Chondrocyte (in vitro differentiated cells): ENCODE measurements at places on chromosomes 12 and 14. TPM values are rescaled to one million over a fixed set of nuclear protein-coding genes. Genes with fewer than 3 reads are reported as not detected.

DNA sequence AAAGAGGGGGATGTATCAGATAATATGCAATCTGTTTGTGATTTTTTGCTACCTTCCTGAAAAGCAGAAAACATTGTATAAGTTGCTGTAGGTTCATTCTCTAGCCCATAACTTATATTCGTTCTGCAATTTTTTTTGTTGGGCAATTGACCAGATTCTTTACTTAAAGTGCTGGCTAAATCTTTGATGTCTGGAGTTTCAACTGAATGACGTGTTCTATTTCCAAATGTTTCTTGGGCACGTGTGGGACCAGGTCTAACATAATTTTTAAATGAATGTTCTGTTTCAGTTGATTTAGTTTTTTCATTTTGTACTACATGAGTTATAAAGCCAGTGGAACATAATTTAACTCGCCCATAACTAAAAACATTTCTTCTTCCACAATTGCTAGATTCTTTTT is 3.8 kb downstream of the MLH3 start:
- H3K27ac ChIP-seq = no peak overlapping the region

GRCh38 chr14:106044515-106044914 is 518.1 kb downstream of the TMEM121 start:
- no peaks in the 10 kb centered on the region for H3K27me3 ChIP-seq
- no peak overlapping the region for H3K27ac ChIP-seq
- H3K4me3 ChIP-seq = no peak overlapping the region
- no peak for DNase-seq

DNA sequence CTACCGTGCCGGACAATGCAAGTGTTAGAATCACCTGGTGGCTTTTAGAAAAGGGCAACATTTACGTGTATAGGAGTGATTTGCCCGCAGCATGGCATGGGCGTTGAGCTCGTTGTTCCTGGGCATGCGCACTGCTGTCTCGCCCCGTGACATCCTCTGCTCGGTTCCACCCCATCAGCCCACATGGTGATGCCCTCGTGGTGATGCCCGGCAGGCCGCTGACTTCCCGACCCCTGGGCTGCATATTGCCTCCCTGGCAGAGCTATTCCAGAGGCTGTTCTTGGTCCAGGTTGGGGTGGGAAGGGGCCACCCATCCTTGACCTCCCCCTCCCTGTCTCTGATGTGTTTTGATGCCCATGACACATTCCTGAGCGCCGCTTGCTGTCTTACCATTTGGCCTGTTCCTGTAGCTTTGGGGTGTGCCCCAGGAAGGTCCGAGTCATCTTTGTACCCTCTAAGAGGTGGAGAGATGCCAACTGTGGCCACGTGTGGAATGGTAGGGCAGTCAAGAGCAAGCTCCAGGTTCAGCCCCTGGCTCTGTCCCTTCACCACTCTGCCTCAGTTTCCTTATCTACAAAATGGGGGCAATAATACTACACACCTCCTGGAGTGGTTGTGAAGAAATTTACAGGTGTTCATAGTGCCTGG is 4.8 kb downstream of the HIP1R start:
- H3K4me1 ChIP-seq = peaks cover 39% of the 10 kb centered on the region
- H3K27me3 ChIP-seq = no peaks in the 10 kb centered on the region
- no peak overlapping the region for H3K4me3 ChIP-seq
- DNase-seq = no peak
- no peaks in the 10 kb centered on the region for H3K36me3 ChIP-seq
- H3K27ac ChIP-seq = no peak overlapping the region

DNA sequence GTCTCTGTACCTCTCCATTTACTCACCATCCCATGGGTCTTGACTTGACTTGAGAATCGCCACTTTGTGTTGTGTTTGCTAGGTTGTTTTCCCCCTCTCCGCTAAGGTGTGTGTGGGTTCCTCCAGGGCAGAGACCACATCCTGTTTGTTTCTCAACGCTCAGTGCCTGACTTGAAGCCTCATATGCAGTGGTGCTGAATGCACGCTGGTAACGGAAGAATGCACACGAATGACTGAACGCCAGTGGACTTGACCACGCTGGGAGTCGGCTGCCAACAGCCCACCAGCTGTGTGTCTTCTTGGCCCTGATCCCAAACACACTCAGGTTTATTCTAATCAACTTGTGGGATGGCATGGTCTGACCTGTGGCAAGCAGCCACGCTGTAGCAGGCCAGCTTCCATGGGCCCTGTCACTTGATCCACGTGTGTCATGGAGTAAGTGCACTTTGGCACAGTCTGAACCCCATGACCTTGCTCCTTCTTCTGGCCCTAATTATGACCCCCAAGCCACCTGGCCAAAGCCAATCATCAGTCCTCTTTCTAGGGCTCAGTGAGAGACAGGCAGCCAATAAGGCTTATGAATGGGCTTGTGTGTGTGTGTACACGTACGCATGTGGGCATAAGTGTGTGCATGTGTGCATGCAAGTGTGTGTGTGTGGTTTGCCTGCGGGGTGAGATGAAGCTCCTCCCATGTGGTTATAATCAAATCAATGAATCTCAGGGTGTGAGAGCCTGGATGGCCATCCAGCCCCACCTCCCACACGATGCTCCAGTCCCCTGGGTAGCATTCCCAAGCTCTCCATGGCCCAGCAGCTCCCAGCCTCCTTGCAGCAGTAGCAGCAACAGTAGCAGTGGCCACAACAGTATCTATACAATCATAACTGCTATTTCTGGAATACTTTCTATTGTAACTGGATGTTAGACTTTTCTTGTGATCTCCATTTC is 6.4 kb upstream of the TC2N start:
- peak overlapping the region; percentile 69 for H3K27ac ChIP-seq
- no peak overlapping the region for H3K4me3 ChIP-seq
- DNase-seq = no peak
- H3K27me3 ChIP-seq = no peaks in the 10 kb centered on the region

Gene SNW1
- total RNA-seq = 54.8 to 63.0 TPM (median 61.7 TPM) in 3 replicates

Gene OR5AU1
- total RNA-seq = not detected in 3 replicates

DNA sequence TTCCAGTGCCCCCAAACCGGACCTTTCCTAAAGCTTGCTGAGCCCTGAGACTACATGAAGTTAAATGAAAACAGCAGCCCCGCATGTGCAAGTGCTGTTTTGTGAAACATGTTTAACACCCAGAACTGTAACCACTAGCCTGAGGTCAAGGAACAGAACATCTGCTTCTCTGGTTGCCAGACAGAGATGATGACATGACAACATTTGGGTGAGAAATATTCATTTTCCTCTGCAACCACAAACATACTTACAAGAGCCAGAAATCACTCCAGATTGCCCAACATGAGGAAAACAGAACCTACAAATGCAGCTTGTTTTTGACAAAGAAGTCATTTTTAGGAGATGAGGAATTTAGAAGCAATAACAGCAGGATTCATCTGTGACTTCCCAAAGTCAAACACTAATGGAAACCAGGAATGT is 110.4 kb downstream of the BCAT1 start:
- H3K36me3 ChIP-seq = peaks cover 28% of the 10 kb centered on the region
- peaks cover 48% of the 10 kb centered on the region for H3K4me1 ChIP-seq
- no peaks in the 10 kb centered on the region for H3K27me3 ChIP-seq

- no peak overlapping the region for H3K4me3 ChIP-seq
- no peaks in the 10 kb centered on the region for H3K4me1 ChIP-seq
- no peaks in the 10 kb centered on the region for H3K36me3 ChIP-seq
- DNase-seq = no peak
- no peak overlapping the region for H3K27ac ChIP-seq
Observed at GRCh38 chr14:26191671-26192070, 406.2 kb downstream of the NOVA1 start.

DNA sequence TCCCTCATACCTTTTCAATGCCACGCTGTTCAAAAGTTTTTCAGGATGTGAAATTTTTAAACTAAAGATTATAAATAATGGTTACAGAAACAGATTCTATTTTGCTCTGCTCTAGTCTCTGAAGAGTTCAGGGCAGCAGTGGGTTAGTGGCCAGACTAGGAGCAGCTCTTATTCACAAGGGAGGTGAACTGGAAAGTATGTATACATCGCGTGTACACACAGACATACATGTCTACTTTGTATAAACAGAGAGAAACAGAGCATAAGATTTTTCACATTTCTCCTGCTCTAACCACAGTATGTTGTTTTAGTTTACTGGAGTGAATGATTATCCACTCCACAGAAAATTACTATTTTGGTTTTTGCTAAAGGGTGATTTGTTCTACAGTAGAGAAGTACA is 74.4 kb upstream of the CRY1 start:
- no peak for DNase-seq
- H3K27me3 ChIP-seq = peaks cover 28% of the 10 kb centered on the region
- H3K4me1 ChIP-seq = no peaks in the 10 kb centered on the region

GRCh38 chr12:101207086-101207780 is 2.8 kb downstream of the SLC5A8 start:
- DNase-seq = no peak
- no peaks in the 10 kb centered on the region for H3K4me1 ChIP-seq
- H3K36me3 ChIP-seq = no peaks in the 10 kb centered on the region
- peaks cover 30% of the 10 kb centered on the region for H3K27me3 ChIP-seq

- H3K27me3 ChIP-seq = no peaks in the 10 kb centered on the region
- peak overlapping the region; percentile 85 for H3K27ac ChIP-seq
- H3K4me3 ChIP-seq = peak overlapping the region; percentile 77
- H3K36me3 ChIP-seq = no peaks in the 10 kb centered on the region
- H3K4me1 ChIP-seq = peaks cover 21% of the 10 kb centered on the region
Observed at GRCh38 chr12:55738123-55739024, 4.5 kb upstream of the GDF11 start.

GRCh38 chr12:86698641-86698980 is 442.4 kb upstream of the MGAT4C start:
- H3K36me3 ChIP-seq = no peaks in the 10 kb centered on the region
- no peaks in the 10 kb centered on the region for H3K27me3 ChIP-seq
- no peak for DNase-seq

DNA sequence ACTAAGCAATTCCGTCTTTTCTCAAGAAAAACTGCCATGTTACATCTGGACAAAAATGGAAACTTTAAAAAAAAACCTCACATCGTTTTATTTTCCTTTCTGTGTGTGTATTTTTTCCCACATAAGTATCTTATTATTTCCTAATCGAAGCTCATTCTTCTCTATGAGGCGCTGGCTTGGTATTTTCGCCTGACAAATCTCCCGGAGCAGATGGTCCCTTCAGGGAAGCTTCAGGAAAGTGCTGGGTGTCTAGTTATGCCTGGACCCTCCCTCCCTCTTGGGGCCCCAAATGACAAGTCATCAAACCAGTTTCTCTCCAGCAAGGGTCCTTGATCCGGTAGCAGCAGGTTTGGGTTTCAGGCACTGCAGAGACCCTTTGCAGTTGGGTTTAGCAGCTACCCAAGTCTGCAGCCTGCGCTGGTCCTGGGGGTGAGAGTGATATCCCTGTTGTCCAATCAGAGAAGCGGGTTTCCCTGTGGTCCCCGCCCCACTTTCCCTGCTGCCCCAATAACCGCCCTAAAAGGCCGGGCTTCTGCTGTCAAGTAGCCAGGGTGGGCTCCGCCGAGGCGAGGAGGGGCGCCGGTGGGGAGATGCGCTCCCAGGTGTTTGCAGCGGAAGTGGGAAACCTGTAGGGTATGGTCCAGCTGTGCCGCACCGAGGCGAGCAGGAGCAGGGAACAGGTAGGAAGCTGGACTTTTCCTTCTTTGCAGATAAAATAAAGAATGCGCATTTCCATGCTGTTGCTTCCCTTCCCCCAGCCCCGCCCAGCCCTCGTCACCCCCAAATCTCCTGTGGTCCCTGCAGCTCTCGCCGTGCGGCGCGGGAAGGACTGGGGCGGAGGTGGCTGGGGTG is at the start of gene CNTN1:
Gene CNTN1, plus strand, starts transcription at position 527 of the 852 bp plus-strand sequence.
- DNase-seq = peak; percentile 81
- H3K27ac ChIP-seq = peak within 1 kb of the TSS; percentile 32
- H3K36me3 ChIP-seq = no peaks in the 10 kb centered on the region

DNA sequence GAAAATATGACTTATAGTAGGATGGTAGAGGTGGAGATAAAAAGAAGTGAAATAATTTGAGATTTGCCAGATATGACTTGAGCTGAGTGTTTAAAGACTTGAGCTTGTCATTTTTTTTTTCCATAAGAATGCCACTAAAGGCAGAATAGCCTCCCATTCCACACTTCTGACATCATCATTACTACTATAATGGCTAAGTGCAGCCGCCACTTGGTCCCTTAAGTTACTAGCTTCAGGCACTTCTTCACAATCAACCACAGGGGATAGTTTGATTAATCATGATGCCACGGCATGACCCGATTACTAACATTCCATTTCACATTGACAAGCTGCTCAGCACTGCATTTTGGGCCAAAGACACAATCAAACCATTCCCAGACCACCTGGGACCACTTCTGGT is 127.9 kb downstream of the EFCAB11 start:
- H3K27me3 ChIP-seq = no peaks in the 10 kb centered on the region
- DNase-seq = no peak
- no peak overlapping the region for H3K4me3 ChIP-seq
- no peak overlapping the region for H3K27ac ChIP-seq

Gene RTL1
- total RNA-seq = 0.02 TPM in 1 of 3 replicates, not detected in the others

- no peak overlapping the region for H3K4me3 ChIP-seq
- H3K36me3 ChIP-seq = no peaks in the 10 kb centered on the region
- DNase-seq = no peak
Observed at GRCh38 chr12:131608740-131609690, 101.9 kb upstream of the SFSWAP start.

- H3K27ac ChIP-seq = no peak overlapping the region
- H3K36me3 ChIP-seq = peaks cover 7% of the 10 kb centered on the region
- no peak for DNase-seq
- peaks cover 9% of the 10 kb centered on the region for H3K4me1 ChIP-seq
- no peaks in the 10 kb centered on the region for H3K27me3 ChIP-seq
- no peak overlapping the region for H3K4me3 ChIP-seq
Observed at GRCh38 chr14:56666716-56667115, 87.1 kb downstream of the TMEM260 start.

- DNase-seq = no peak
- H3K27me3 ChIP-seq = no peaks in the 10 kb centered on the region
- H3K36me3 ChIP-seq = peaks cover 33% of the 10 kb centered on the region
- no peak overlapping the region for H3K27ac ChIP-seq
Observed at GRCh38 chr14:102723650-102724049, 53.6 kb upstream of the TRAF3 start.

GRCh38 chr14:101877766-101878165 is 86.6 kb upstream of the DYNC1H1 start:
- no peak for DNase-seq
- H3K36me3 ChIP-seq = peaks cover 1% of the 10 kb centered on the region
- no peak overlapping the region for H3K27ac ChIP-seq
- H3K4me1 ChIP-seq = peaks cover 24% of the 10 kb centered on the region
